ENCODE measurements at places on chromosomes 7 and 10.

DNA sequence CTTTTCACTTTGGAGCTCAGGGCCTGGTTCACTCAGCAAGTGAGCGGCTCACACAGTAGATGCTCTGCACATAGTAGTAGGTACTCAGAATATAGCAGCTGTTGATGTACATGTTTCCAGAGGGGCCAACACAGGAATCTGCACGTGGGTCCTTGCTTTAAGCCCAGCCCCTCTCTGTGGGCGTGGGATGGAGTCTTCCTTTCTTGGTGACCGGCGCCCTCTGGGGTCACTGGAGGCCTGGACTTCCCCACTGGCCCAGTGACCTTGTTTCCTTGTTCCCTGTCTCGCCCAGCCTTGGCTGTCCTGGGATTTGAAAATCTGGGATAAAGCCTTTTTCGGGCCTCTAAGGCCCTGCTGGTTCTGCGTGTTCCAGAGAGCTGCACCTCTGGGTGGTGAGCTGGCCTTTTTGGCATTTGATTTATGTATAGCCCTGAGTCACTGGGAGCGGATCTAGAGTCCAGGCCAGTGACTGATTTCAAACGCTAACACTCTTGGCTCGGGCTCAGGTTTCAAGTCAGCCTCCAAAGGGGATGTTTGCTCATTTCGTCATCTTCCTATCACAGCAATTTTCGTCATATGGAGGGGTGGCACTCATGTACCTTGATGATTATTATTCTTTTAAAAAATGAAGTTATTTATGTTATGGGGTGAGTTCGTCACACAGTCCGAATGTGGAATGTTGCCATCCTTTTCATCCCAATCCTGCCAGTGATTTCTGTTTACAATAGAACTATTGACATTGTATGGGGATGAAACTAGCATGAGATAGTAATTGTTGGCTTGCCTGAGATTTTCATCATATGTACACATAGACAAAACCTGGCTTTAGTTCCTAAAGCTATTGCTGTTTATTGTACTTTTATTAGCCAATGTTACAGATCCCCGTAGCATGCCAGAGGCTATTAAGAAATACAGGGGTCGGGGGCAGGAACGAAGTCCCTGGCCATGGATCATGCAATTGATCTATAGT lies 65.5 kb downstream of the CUX1 start:
- DNase-seq, result peak; percentile 96

GRCh38 chr7:112930787-112931186 lies 140.6 kb upstream of the TMEM168 start:
- peak; percentile 84 for DNase-seq

- DNase-seq, result no peak
These were observed 68.1 kb downstream of the CNOT4 start for GRCh38 chr7:135441791-135442190.

DNA sequence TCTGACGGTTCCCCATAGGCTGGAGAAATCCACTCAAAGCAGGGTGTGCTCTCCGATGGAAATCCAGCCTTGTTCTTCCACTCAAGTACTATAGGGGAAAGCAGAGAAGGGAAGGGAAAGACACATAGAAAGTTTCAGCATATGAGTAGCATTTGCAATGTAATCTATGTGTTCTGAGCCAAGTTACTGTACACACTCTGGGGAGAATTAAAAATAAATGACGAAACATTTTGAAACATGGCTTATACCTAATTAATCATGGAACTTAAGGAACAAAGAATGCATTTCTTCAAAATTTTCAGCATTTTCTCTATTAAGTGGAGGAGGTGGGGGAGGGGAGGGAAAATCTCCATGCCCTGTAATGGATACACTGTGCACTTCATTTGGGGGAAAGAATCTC lies 198.1 kb upstream of the HABP2 start:
- DNase-seq, result no peak

GRCh38 chr10:26380815-26381214 lies 57.3 kb upstream of the APBB1IP start:
- DNase-seq, result no peak

DNA sequence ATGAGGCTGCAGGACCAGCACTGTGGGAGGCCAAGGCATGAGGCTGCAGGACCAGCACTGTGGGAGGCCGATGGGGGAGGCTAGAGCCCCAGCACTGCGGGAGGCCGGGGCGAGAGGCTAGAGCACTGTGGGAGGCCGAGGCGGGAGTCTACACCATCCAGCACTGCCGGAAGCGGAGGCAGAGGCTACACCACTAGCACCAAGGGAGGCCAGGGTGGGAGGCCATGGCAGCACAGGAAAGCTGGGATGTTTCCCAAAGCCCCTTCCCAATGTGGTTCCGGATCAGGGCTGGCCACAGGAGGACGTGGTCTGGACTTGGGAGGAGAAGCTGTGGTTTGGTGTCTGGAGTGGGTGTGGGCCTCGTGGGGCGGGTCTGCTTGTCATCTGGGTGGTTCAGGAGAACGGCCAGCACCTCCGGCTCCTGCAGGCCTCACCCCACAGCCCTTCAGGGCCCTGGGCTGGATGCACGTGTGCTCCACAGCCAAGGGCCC lies 43.6 kb downstream of the PDGFA start:
- DNase-seq, result no peak

- DNase-seq, result no peak
These were observed 184.3 kb upstream of the TCF7L2 start for GRCh38 chr10:112765717-112766235.

GRCh38 chr7:120842121-120842621 lies 15.8 kb downstream of the TSPAN12 start:
- no peak for DNase-seq

- no peak for DNase-seq
These were observed 282.3 kb downstream of the HGF start for GRCh38 chr7:81487516-81487915.

DNA sequence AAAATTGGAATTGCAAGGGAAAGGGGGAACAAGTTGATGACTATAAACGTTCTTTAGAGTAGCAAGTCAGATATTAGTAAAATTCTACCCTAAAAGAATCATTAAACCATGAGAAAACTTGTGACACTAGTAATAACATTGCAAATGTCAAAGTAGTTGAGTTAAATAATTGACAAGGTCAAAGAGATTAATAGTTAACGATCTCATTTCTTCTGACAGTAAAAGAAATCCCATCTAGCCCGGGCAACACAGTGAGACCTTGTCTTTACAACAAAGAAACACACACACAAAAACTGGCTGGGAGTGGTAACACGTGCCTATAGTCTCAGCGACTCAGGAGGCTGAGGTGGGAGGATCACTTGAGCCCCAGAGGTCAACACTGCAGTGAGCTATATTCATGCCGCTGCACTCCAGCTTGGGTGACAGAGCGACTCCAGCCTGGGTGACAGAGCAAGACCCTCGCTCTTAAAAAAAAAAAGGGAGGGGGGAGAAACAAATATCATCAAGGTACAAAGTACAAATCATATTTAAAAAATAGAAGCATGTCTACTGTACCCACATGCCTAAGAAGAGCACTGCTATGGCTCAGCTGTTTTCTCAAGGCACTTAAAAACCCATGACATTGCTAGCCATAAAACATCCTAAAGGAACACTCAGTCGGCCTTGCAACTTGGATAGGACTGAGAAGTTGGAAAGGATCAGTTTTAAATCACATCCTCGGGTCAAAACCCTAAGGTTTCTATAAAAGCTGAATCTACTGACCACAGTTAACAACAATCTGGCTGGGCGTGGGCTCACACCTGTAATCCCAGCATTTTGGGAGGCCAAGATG lies 401.1 kb downstream of the PARD3 start:
- DNase-seq, result no peak

GRCh38 chr10:78808736-78809367 lies 259.9 kb upstream of the ZMIZ1 start:
- no peak for DNase-seq

DNA sequence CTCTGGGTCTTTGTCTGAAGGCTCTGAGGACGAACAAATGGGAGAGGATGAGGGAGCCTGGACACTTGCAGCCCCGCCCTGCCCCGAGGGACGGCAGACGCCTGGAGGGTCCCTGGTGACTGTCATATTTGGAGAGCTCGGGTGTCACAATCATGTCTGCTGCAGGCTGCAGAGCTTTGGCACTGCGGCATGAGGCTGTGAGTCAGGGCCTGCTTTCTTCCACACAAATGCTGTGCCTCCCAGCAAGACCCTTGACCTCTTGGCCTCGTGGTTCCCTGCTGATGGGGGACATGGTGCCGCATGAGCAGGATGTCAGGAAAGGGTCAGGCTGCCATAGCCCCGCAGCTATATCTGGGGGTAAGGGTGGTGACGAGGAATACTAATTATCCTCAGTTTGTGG lies 64.9 kb upstream of the PPIF start:
- no peak for DNase-seq

GRCh38 chr7:88091988-88092675 lies 127.7 kb downstream of the SRI start:
- DNase-seq, result no peak

DNA sequence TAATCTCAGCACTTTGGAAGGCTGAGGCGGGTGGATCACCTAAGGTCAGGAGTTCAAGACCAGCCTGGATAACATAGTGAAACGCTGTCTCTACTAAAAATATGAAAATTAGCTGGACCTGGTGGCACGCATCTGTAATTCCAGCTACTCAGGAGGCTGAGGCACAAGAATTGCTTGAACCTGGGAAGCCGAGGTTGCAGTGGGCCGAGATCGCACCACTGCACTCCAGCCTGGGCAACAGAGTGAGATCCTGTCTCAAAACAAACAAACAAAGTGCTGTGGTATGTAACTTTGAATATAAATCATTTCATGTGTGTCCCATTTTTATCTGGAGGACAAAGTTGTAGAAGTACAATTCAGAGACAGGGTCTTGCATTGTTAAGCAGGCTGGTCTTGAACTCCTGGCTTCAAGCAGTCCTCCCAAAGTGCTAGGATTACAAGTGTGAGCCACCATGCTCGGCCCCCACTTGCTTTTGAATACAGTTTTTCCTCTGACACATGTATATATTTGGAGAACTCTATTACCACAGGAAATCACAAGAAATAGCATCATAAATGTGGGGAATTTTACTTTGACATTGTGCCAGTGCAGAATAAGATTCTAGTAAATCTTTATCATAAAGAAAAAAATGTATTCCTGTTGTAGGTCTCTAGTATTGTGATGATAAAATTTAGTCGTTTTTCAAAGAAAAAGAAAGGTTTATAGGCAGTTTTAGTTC lies 32.6 kb downstream of the PTPN12 start:
- no peak for DNase-seq

GRCh38 chr7:27073076-27073475 lies 22.7 kb downstream of the HOXA1 start:
- DNase-seq, result no peak

GRCh38 chr7:138872576-138872975 lies 74.6 kb upstream of the ATP6V0A4 start:
- DNase-seq, result no peak

DNA sequence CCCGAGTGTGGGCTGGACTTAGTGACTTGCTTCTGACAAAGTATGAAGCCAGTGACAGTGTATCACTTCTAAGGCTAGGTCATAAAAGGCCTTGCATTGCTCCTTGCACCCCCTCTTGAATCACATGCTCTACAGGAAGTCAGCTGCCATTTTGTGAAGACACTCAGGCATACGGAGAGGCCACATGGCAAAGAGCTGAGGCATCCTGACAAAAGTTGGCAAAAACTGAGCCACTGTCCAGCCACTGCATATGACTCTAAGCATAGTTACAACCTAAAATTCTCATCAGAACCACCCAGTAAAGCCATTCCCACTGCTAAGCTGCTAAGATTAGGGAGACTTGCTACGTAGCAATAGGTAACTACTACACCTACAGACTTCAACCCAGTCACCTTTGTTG lies 18.6 kb downstream of the COBL start:
- no peak for DNase-seq

DNA sequence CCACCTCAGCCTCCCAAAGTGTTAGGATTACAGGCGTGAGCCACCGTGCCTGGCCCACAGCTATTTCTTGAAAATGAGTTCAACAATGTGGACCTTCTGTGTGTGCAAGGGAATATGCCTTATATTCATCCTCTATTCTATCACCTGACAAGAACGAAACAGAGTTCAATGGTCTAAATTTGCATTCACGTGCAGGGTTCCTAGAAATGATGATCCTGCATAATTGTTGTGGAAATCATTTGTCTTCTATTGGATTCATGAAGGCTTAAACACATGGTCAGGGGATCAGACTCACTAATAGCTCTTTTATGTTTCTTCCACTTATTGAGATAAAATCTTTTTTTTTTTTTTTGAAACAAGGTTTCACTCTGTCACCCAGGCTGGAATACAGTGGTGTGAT lies 23.7 kb downstream of the PAPSS2 start:
- DNase-seq, result no peak

DNA sequence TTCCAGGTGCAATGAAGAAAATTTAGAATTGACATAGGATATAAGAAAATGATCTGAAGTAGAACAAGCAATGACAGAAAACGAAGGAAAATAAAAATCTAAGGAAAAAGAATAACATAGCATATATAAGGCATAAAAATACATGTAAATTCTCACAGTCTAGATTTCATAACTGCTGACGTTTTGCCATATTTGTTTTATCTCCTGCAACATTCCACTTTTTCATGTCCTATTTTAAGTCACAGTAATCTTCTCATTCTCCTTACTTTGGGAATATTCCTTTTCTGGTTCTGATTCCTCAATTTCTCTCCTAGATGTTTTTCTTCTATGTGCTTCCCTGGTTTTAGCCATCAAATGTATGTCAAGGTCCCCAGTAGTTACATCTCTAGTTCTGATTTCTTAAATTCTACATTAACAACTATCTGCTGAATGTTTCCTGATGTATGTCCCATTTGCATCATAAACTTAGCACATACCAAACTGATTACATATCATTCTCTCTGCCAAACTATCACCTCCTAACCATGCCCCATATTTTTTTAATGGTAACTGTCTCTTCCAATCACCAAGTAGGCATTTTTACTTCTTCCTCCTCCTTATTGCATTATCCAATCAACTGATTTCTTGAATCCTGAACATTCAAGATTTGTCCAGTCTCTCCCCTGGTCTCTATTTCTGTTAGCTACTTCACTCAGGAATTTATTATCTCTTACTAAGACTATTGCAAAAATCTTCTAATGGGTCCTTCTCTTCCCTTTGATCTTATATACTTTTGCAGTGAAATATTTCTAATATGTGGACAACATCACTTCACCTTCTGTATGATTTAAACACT lies 171.3 kb downstream of the DNAJC1 start:
- DNase-seq, result peak; percentile 9

DNA sequence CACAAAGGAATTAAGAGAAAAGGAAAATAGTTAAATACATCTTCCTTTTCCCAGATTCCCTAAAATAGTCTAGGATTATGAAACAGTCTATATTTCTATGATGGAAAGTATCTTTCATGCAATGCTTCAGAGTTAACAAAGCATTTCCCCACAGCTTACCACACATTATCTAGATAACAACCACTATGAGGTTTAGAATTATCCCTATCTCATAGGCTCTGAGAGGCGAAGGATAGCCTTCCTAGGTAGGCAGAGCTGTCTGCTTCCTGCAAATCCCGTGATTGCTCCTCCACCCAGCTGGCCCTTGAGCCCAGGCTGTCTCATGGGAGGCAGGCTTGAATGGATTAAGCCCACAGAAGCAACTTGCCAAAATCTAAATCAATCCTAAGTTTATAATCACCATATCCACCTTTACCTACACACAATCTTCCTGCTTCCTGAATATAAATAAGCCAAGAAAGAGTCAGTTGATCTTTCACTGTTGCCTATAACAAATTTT lies 321.4 kb upstream of the AOAH start:
- DNase-seq, result no peak

- no peak for DNase-seq
These were observed 26.2 kb upstream of the MSRB2 start for GRCh38 chr10:23069019-23069815.

Data from AG08395 (cell line).